ENCODE measurements at places on chromosomes 2 and 18. TPM values are rescaled to one million over a fixed set of nuclear protein-coding genes. Genes with fewer than 3 reads are reported as not detected.

DNA sequence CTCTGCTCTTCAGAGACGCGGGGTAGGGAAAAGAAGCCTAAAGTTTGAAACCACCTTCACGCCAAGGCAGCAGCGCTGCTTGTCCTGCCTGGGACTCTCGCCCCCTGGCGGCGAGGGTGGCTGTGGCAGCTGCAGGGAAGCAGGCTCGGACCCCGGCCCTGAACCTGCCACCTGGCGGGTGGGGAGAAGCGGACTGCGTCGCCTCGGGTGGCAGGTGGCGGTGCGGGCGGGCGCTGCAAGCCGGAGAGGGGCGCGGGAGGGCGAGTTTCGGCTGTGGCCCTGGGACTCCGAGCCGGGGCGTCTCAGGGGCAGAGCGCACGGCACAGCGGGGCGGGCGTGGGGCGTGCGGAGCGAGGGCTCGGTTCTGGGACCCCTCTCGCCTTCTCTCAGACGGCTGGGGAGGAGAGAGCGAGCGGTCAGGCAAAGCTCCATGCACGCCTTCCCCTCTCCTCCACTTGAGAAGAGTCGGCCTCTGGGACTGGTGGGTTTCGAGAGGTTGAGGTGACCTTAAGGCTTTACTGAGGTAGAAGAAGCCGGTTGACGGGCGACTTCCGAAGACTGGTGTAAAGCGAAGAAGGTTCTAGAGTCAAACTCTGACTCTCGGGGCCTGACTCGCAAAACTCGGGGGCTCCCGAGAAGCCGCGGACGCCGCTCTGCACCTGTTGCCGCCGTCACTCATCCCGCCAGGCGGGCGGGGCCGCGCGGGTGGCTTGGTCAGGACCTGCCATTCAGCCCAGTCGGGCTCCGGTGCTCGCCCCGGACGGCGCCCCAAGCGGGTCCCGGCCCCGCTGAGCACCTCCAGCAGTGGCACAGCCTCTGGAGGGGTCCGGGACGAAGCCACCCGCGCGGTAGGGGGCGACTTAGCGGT lies 1.1 kb upstream of the BOLL start:
- H3K4me1 ChIP-seq = peaks cover 14% of the 10 kb centered on the region
- H3K27ac ChIP-seq = no peak overlapping the region
- no peak for DNase-seq
- H3K4me3 ChIP-seq = peak overlapping the region; percentile 24

DNA sequence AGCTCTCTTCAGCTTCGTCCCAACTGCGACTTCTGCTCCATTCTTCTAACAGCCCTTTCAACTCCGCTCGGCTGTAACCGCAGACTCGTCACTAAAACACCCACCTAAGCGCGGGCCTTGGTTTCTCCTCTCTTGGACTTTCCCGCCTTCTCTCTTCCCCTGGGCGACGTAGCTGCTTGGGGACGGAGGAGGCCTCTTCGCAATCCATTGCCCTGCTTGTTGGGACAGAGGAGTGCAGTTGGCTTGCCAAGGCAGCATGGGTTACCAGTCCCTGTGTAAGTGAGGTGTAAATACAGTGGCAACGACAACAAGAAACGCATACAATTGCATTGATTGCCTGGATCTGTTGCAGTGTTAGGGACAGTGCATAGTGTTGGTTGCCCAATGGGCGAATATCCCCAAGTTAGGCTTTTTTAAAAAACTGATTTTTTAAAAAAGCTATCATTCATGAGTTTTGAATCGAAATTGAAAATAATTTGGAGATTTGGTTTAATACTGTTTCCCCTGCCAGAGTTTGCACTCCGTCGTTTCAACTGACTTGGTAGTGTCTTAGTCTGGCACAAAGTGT lies 484 bp upstream of the DARS1 start:
- H3K4me3 ChIP-seq = peak overlapping the region; percentile 87
- peaks cover 6% of the 10 kb centered on the region for H3K36me3 ChIP-seq
- no peaks in the 10 kb centered on the region for H3K4me1 ChIP-seq
- H3K27ac ChIP-seq = peak overlapping the region; percentile 91

- no peak overlapping the region for H3K4me3 ChIP-seq
- H3K36me3 ChIP-seq = no peaks in the 10 kb centered on the region
- DNase-seq = no peak
- H3K27me3 ChIP-seq = no peaks in the 10 kb centered on the region
- no peak overlapping the region for H3K27ac ChIP-seq
- H3K4me1 ChIP-seq = no peaks in the 10 kb centered on the region
Measured at GRCh38 chr2:190486037-190486623, 48.4 kb downstream of the NEMP2 start.

GRCh38 chr2:67626656-67627055 lies 229.5 kb downstream of the ETAA1 start:
- no peak overlapping the region for H3K27ac ChIP-seq
- H3K27me3 ChIP-seq = no peaks in the 10 kb centered on the region
- DNase-seq = no peak

- peaks cover 40% of the 10 kb centered on the region for H3K4me1 ChIP-seq
- H3K27me3 ChIP-seq = no peaks in the 10 kb centered on the region
- no peak overlapping the region for H3K4me3 ChIP-seq
- no peaks in the 10 kb centered on the region for H3K36me3 ChIP-seq
Measured at GRCh38 chr2:41928526-41928925, 119.3 kb upstream of the PKDCC start.

- H3K27me3 ChIP-seq = no peaks in the 10 kb centered on the region
- DNase-seq = no peak
- H3K27ac ChIP-seq = no peak overlapping the region
- H3K4me1 ChIP-seq = no peaks in the 10 kb centered on the region
- H3K4me3 ChIP-seq = no peak overlapping the region
Measured at GRCh38 chr2:53998834-53999233, 28.0 kb upstream of the PSME4 start.

NGEF gene
- 15.4 TPM for total RNA-seq

PRKRA gene
- 72.3 TPM for total RNA-seq

FSHR gene
- not detected for total RNA-seq

PCARE gene
- total RNA-seq = not detected

IGFBP5 gene
- total RNA-seq = 179 TPM

All from spinal cord (tissue), 10 donors.